ENCODE measurements at places on chromosomes 3 and 15.

- H3K36me3 ChIP-seq: no peaks in the 10 kb centered on the region
- H3K4me3 ChIP-seq: no peak overlapping the region
- H3K4me1 ChIP-seq: no peaks in the 10 kb centered on the region
- DNase-seq: peak; percentile 15
- H3K27me3 ChIP-seq: no peaks in the 10 kb centered on the region
Observed at GRCh38 chr3:24773798-24774197, 279.1 kb upstream of the THRB start.

GRCh38 chr3:16671690-16672089, 66.5 kb upstream of the DAZL start:
- DNase-seq: no peak
- no peak overlapping the region for H3K4me3 ChIP-seq
- H3K27me3 ChIP-seq: no peaks in the 10 kb centered on the region
- no peaks in the 10 kb centered on the region for H3K36me3 ChIP-seq
- no peak overlapping the region for H3K27ac ChIP-seq
- no peaks in the 10 kb centered on the region for H3K4me1 ChIP-seq

DNA sequence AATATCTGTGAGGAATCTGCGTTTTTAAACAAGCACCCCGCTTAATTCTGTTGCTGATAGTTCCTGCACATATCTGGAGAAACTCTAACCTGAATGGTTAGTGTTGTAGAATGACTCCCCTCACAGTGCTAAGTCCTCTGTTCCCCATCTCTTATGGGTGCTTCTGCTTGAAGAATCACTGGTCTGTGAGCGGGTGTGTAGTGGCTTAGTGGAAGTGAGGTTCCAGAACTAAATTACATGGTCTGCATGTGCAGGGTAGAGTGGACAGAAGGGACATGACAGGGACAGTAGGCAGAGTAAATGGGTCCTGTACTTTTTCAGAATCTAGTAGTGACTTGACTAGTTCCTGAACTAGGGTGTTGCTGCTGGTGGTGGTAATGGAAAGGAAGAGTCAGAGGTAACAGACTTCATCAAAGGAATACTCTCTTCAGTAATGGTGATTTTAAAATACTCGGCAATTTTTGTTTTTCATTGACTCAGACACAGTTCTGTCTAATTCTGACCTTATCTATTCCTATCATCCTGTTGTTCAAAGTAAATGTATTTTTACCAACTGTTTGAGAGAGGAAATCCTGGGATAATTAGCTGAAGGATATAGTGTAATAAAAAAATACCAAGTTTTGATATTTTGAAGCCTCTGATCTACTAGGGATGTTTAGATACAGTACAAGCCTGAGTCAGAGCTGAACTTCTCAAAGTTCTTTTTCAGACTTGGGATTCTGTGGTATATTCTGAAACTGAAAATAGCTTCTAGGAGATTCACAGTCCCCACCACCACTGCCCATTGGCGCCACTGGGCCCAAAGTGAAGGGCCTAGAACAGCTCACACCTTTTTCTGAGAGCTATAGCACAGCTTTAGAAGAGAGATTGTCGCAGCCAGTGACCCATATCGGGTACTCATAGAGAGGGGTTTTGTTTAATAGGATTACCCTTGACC, 55.5 kb downstream of the FNDC3B start:
- H3K36me3 ChIP-seq: no peaks in the 10 kb centered on the region
- peaks cover 81% of the 10 kb centered on the region for H3K4me1 ChIP-seq
- H3K27ac ChIP-seq: peak overlapping the region; percentile 67
- no peak overlapping the region for H3K4me3 ChIP-seq

GRCh38 chr3:105798381-105798934, 70.4 kb downstream of the CBLB start:
- no peaks in the 10 kb centered on the region for H3K27me3 ChIP-seq
- no peak overlapping the region for H3K4me3 ChIP-seq
- no peak for DNase-seq
- H3K27ac ChIP-seq: peak overlapping the region; percentile 45

DNA sequence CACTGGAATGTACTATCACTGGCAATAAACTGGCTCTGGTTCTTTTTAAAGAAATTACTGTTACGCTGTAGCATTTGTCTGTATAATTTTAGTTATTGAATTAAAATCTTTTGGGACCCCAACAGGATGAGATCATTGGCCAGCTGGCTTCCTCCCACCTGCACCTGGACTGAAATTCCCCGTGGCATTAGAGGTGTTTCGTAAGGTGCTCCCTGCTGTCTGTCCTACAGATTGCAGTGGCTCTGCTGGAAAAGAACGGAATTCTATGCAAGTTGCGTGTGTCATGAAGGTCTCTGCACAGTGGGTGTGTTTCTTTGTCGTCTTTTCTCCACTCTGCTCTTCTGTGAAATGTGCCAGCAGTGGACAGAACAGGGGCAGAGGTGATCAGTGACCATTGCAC, 383.4 kb downstream of the PTPRG start:
- no peak for DNase-seq
- H3K4me1 ChIP-seq: peaks cover 46% of the 10 kb centered on the region
- H3K27me3 ChIP-seq: no peaks in the 10 kb centered on the region
- no peak overlapping the region for H3K27ac ChIP-seq

DNA sequence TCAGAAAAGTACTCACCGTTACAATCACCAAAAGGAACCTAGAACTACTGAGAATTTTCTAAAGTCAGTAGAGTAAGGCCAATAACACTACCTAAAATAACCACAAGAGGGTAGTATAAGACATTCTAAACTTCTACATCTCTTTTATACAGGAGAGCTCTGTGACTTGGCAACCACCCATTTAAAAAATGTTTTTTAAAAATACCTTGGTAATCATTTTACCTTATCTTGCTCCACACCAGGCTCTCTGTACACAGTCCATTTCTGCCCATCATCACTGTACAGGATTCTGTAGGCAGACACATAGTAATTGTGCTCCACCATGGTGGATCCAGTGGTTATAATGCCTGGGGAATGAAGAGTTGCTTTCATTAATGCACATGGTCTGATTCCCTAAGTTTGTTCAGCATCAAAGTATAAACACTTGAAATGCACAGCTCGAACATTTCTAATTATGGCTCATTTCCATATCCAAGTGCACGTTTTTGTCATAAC, 54.5 kb downstream of the ST3GAL6 start:
- peaks cover 53% of the 10 kb centered on the region for H3K36me3 ChIP-seq
- H3K4me3 ChIP-seq: no peak overlapping the region
- H3K4me1 ChIP-seq: peaks cover 5% of the 10 kb centered on the region

DNA sequence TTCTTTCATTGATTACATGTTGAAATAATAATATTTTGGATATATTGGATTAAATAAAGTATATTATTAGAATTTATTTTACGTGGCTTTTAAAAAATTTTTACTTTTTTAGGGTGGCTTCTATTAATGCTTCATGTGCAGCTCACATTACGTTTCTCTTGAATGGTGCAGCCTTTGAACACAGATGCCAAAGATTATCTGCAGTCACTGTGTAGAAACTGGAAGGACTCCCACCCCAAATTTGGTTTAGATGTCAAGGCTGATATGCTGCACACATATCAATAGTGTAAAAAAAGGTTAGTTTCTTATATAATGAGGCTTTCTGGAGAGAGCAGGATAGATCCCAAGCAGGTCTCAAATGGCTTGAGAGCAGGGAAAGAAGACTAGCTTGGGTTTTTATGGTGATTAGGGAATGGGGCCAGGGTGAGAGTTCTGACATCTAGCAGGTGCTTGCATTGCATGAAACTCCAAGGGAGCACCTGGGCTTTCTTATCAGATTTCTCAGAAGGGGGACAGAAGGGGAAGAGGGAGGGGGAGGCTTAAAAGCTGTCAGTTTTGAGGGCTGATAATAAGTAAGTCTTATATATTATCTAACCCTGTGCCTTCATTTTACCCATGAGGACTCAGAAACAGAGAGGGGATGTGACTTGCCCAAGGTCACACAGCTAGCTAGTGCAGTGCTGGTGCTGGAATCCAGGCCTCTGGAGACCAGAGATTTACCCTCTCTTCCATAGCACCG, 89.6 kb downstream of the CHST2 start:
- H3K27ac ChIP-seq: no peak overlapping the region
- no peaks in the 10 kb centered on the region for H3K36me3 ChIP-seq
- DNase-seq: no peak
- H3K4me3 ChIP-seq: no peak overlapping the region

DNA sequence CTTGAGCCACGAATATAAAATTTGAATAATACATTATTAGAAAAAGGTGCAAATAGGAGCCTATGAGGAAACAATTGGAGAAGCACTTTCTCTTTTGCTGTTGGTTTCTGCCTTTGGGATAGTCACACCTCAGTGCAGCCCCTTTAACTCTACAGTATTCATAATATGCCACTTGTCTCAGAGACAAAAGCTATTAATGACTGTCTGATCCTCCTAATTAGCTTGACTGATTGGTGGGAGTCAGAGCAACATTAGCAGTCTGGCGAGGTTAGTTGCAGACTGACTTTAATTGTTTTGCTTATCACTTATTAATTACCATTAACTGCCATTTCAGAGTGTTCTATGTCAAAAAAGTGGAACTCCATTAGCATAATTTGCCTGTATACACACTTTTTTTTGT, 225.0 kb upstream of the ARHGEF26 start:
- H3K27me3 ChIP-seq: no peaks in the 10 kb centered on the region
- DNase-seq: no peak
- no peaks in the 10 kb centered on the region for H3K36me3 ChIP-seq
- H3K27ac ChIP-seq: no peak overlapping the region
- no peak overlapping the region for H3K4me3 ChIP-seq
- no peaks in the 10 kb centered on the region for H3K4me1 ChIP-seq

GRCh38 chr15:34850121-34850520, 54.8 kb upstream of the ACTC1 start:
- no peak overlapping the region for H3K4me3 ChIP-seq
- DNase-seq: no peak
- no peaks in the 10 kb centered on the region for H3K27me3 ChIP-seq
- peaks cover 20% of the 10 kb centered on the region for H3K4me1 ChIP-seq

GRCh38 chr3:125594581-125595011, 701 bp downstream of the OSBPL11 start:
- peak overlapping the region; percentile 97 for H3K4me3 ChIP-seq
- peaks cover 61% of the 10 kb centered on the region for H3K4me1 ChIP-seq
- peak overlapping the region; percentile 98 for H3K27ac ChIP-seq
- no peaks in the 10 kb centered on the region for H3K27me3 ChIP-seq
- H3K36me3 ChIP-seq: no peaks in the 10 kb centered on the region
- peak; percentile 17 for DNase-seq

DNA sequence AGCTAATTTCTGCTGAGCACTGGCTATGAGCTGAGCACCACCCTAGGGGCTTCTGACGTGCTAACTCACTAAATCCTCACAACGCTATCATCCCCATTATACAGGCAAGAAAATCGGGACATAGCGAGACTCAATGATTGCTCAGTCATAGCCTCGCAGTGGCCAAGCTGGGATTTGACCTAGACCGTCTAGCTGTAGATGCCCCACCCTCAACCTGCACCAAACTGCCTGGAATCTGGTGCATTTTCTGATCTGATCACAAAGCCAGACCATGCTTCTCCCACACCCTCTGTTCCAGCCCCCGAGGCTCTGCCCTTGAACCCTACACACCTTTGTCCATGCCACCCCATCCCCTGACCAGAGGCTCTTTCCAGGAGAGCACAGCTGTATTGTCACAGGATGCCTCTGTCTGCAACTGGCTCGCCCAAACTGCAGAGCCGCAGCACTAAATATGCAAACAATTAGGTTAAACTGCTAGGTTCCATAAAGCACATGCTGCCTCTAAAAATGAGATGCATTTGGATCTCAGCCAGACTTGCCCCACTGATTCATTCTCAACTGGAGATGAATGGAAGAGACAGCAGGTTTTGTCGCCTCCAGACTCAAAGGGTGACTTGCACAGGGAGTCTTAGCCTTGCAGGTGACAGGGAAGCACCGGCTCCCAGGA, 95.2 kb downstream of the NUP210 start:
- no peaks in the 10 kb centered on the region for H3K27me3 ChIP-seq
- DNase-seq: no peak
- no peaks in the 10 kb centered on the region for H3K4me1 ChIP-seq
- H3K27ac ChIP-seq: no peak overlapping the region

GRCh38 chr3:83434880-83435587, 1523.8 kb upstream of the CADM2 start:
- no peak overlapping the region for H3K27ac ChIP-seq
- H3K4me3 ChIP-seq: no peak overlapping the region
- DNase-seq: no peak
- no peaks in the 10 kb centered on the region for H3K4me1 ChIP-seq

DNA sequence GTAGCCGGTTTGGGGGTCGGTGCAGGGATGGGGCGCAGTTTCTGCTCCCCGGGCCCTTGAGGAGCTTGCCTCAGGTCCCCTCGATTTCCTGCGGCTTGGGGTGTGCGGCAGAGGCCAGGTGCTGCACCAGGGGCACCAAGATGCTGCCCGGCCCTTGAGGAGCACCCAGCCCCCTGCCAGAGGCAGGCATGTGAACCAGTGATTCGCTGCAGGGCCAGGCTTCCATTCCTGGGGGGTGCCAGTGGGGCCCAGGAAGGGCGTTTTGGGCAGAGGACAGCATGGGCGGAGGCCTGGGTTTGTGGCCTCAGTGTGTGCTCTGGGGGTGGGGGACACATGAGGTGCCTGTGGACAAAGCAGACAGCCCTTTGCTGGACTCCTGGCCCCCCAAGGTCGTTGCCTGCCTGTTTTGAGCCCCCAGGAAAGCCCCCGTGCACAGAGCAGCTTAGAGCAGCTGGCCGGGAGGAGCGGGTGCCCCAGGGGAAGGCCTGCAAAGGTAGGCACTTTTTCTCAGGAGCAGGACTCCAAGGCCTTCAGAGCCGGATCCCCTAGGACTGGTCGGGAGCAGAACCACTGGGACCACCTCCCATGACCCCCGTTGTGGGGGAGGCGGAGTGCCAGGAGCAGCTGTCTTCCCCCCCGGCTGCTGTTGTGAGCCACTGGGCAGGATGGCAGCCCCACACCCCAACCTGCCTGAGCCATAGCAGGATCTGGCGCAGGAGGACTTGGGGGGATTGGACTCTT, 1.6 kb downstream of the PLXNA1 start:
- H3K36me3 ChIP-seq: peaks cover 12% of the 10 kb centered on the region
- peak overlapping the region; percentile 85 for H3K4me3 ChIP-seq
- peak overlapping the region; percentile 55 for H3K27ac ChIP-seq
- no peak for DNase-seq
- H3K4me1 ChIP-seq: peaks cover 48% of the 10 kb centered on the region

DNA sequence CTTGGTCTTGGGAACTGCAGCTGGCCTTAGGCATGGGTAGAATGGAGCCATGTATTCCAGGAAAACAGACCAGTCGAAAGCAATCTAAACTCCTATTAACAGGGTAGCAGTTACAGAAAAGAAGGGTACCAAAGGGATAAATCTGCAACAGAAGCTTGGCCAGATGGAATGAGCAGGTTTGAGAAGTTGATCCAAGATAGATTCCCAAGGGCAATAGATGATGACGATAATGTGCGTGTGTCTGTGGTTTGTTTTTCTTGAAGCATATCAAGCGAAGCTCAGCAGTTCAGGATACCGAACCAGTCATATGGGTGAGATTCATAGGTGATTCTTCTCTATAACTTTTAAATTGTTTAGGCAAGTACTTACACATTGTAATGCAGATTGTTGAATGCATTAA, 203.8 kb upstream of the SEMA6D start:
- peaks cover 27% of the 10 kb centered on the region for H3K4me1 ChIP-seq
- H3K27me3 ChIP-seq: no peaks in the 10 kb centered on the region
- no peaks in the 10 kb centered on the region for H3K36me3 ChIP-seq
- no peak overlapping the region for H3K27ac ChIP-seq

- no peak for DNase-seq
- H3K27me3 ChIP-seq: no peaks in the 10 kb centered on the region
- no peak overlapping the region for H3K27ac ChIP-seq
- H3K4me3 ChIP-seq: no peak overlapping the region
- H3K36me3 ChIP-seq: no peaks in the 10 kb centered on the region
- peaks cover 4% of the 10 kb centered on the region for H3K4me1 ChIP-seq
Observed at GRCh38 chr3:169513672-169514071, 149.8 kb downstream of the MECOM start.

- no peak overlapping the region for H3K4me3 ChIP-seq
- H3K36me3 ChIP-seq: no peaks in the 10 kb centered on the region
- H3K4me1 ChIP-seq: no peaks in the 10 kb centered on the region
- DNase-seq: no peak
- H3K27ac ChIP-seq: no peak overlapping the region
Observed at GRCh38 chr3:182621435-182622240, 171.7 kb upstream of the ATP11B start.
